ENCODE measurements at places on chromosomes 13 and 19.

DNA sequence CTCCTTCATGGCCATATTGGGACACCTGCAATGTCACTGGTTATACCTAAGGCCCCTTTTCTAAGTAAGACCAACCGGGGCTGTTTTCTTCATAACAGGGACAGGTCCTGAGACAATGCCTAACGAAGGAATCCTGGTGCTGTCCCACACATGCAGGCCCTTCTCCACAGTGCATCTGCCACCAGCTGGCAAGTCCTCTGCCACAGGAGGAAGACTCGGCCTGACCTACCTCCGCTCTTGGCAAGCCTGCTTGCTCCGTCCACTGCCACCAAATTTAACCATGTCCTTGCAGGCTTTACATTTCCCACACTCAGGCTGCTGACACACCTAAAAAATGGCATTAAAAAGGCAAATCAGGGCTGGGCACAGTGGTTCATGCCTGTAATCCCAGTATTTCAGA, 31.8 kb upstream of the EIF3G start:
- no peak for DNase-seq

DNA sequence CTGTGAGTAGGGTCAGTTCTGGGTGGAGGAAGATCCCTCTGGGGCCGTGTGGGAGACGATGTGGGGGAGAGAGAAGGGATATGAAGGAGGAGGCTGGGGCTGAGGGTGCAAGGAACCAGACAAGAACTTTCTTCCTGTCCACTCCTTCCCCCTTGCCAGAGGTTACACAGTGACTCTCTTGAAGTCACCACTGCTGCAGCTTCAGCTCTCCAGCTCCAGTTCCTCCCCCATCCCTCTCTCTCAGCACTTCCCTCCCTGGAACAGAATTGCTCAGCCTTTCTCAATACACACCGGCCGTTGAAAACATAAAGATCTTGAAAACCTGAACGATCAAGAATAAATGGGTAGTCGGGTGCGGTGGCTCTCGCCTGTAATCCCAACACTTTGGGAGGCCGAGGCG, 5.1 kb downstream of the ZSWIM9 start:
- no peak for DNase-seq

DNA sequence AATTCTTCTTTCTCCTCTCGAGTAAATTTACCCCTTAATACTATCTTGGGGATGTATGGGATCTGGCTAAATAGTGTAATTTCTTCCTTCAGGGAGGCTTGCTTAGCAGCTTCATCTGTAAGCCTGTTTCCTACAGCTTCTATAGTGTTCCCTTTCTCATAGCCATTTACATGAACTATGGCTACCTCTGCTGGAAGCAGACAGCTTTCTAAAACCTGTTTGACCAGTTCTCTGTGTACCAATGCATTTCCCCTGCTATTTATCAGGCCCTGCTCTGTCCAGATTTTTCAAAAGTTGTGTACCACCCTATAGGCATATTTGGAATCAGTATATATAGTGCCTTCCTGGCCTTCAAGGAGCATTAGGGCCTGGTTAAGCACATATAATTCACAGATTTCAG, 113.6 kb upstream of the PCDH9 start:
- no peak for DNase-seq

GRCh38 chr13:59236944-59237343, 926.8 kb downstream of the DIAPH3 start:
- no peak for DNase-seq

DNA sequence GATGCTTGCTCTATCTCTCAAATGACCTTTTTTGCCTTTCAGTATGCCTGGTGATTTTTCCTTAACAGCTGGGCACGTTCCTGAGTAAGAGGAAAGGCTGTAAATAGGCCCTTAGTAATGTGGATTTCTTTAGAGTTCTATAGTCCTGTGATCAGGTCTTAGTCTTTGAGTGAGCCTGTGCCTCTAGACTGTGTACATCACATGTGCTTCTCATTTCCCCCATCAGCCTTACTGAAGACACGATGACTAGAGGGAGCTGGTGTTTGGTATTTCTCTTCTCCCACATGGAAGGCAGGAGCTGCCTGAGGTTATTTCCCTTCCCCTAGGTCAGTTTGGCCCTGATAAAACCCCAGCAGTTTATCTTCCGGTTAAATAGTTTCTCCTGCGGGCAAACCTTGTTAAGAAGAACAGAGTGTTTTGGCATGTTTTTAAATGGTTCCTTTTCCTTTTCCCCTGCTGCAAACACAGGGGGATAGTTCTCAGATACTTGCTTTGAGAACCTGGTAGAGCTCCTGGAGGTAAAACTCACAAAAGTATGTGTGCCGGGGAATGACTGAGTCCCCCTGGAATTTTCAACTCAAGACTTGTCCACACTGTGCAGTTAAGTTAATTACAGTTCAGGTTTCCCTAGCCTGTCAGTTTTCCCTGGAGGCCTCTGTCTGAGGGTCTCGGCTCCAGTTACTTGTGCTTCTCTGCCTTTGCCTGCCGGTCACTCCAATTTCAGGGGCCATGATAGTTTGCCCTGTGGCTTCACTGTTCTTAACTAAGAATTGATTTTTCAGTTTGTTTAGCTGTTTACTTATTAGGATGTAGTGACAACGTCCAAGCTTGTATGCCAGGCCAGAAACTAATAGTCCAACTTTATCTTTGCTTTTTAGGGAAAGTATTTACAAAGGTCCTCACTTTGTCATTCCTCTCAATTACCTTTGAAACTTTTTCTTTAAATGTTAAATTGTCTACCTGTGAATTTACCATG, 94.4 kb downstream of the URI1 start:
- no peak for DNase-seq

- DNase-seq = peak; percentile 91
Observed at GRCh38 chr19:14517840-14518505, at the start of gene DNAJB1. DNAJB1 (minus strand) TSS chr19:14518397; CDS start chr19:14518349, 48 bp downstream.

- no peak for DNase-seq
Observed at GRCh38 chr13:30466358-30466714, 600 bp upstream of the HMGB1 start.

DNA sequence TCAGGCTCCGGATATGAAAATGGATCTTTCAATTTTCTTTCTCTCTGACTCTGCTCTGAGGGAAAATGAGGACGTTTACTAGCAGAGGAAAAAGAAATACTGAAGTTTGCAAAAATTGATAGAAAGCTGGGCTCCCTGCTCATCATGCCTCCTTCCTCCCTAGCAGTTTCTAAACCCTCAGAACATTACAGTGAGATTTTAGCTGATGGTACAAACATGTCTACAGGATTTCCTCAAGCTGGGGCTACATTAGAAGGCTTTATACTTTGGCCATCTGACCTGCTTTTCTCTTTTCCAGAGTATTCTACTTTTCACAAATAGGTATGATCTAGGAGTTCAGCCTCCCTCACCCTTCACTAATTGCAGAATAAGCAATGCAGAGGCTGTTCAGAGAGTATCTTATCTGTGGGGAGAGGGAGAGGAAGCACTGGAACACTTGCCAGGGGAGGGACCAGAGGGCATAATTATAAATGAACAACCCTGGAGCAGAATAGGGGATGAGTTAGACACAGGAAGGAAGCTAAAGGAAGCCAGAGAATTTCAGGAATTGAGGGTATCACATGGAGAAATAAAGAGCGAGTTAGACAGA, 30.0 kb downstream of the CEACAM1 start:
- no peak for DNase-seq

- DNase-seq = no peak
Observed at GRCh38 chr13:97234742-97235141, 12.6 kb downstream of the MBNL2 start.

- DNase-seq = no peak
Observed at GRCh38 chr13:29106651-29107050, 286.5 kb downstream of the MTUS2 start.

GRCh38 chr13:99566125-99567083, 65.1 kb downstream of the TM9SF2 start:
- DNase-seq = no peak

DNA sequence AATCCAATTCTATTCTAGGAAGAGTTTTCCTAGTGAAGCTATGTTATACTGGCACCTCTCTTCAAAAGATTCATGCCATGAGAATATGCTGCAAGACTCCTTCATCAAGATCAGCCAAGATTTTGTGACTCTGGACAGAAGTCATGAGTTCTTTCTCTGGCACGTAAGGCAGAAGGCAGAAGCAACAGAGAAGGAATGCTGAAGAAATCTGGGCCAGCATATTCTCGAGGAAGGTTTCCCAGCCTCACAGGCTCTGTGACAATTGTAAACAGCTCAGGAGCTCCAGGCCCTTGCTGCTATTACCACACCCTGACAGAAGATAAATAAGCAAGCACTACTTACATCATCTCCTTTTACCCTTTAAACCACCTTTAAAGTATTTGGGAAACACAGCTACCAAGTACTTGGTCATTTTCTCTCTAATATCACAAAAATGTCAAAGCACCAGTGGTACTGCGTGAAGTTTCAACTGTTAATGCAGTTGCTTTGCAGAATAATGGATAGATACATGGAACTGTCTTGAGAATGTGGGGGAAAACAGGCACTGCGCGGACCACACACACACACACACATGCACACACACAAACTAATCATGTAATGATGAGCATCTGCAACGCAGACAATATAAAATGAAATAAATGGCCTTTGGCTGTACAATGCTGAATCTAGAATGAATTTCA, 55.4 kb downstream of the INTS6 start:
- DNase-seq = no peak

GRCh38 chr19:1613808-1614570, 8.7 kb upstream of the UQCR11 start:
- no peak for DNase-seq

- no peak for DNase-seq
Observed at GRCh38 chr13:50378509-50379044, 363.3 kb downstream of the KCNRG start.

- no peak for DNase-seq
Observed at GRCh38 chr19:8695501-8695900, 3.1 kb downstream of the ACTL9 start.

DNA sequence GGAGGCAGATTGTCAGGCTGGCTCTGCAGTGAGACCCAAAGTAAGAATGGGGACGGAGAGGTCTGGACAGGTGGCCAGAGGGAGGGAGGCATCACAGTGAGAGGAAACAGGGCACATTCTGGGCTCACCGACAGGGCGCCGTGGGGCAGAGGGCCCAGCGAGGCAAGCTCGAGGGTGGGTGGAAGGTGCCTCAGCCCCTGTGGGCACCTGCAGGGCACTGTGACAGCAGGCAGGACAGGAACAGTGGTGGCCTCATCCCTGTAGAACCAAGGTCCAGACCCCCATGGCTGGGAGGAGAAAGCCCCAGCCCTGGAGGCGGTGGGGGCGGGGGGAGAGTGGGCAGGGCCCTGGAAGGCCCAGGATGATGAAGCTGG, 27.7 kb downstream of the PIP5K1C start:
- no peak for DNase-seq

- DNase-seq = no peak
Observed at GRCh38 chr19:38742296-38742695, 2.0 kb downstream of the CAPN12 start.

GRCh38 chr19:6682607-6683128, 12.7 kb upstream of the TNFSF14 start:
- no peak for DNase-seq

DNA sequence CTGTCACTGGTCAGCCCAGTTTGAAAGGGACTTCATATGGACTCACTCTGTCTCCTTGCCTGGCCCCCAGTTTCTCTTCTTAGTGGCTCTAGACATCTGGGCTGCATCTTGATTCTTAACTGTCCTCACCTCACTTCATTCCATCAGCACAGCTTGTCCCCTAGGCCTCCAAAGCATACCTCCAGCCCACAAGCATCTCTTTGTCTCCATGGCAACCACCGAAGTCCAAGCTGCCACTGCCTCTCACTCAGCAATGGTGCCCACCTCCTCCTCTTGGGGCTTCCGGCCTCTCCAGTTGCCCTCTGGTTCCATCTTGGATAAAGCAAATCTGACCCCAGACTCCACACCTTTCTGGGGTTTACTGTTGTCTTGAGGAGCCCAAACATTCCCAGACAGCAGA, 9.9 kb upstream of the KLHL26 start:
- DNase-seq = no peak

DNA sequence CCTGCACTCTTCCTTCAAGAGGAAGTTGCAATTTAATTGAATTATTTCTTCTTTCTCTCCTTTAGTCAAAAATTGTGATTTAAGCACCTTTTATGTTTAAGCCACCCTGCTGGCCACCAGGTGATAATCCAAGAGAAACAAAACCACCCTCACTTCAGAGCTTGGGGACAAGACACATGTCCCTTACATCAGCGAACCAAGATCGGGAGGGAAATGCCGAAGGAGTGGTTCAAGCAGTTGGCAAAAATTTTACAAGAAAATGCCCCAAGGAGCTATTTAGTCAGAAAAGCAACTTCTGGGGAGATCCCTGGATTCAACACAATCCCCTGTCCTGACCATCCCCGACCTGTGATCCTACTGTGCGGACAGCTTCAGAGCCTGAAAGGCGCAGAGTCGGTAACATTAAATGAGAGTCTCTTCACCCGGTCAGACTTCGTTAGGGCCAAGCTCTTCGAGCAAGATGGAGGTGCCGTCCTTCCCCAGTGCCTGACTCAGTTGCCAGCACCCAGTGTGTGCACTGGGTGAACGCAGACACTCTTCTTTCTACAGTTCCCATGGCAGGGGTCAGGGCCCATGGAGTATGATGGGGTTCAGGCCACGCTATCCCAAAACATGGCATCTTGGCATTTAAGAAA, 78.6 kb upstream of the TM9SF2 start:
- no peak for DNase-seq

GRCh38 chr13:90721937-90722336, 625.5 kb upstream of the MIR17HG start:
- DNase-seq = no peak
